AG20443 (cell line): ENCODE measurements at places on chromosomes 2 and 18.
A peak's percentile ranks its signal among the peaks of the same experiment; 100 is the strongest.

DNA sequence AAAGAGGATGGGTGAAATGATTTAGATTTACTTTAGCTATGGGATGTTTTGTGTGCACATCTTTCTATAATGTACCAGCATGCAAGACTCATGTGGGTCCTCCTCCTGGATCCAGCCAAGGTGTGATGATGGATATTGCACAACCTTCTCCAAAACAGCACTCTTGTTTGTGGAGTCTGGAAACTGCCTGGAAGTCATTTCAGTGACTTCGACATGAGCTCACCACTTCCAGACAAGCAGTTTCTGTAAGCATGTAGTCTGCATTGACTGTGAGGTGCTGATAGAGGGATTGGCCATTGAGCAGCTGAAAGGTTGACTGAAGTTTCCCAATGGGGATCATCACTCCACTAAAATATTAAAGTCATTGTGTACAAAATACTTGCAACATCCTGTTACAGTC, 154.0 kb downstream of the TRIB2 start:
- DNase-seq = no peak

DNA sequence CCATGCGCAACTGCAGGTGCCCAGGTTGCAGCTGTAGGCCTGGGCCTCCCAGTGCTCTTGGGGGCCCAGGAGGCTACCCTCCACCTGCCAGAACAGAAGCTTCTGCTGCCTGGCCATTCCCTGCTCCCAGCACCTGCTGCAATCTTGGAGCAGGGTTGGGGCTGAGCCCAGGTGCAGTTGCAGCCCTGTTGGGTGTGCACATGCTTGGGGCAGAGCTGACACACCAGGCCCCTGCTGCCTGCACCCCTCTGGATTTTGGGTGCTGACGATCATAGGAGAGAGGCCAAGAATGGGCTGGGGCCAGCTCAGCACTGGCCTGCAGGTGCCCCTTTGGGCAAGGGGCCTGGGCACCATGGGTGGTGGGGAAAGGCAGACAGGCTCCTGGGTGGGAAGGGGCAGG, 20.5 kb upstream of the SP140L start:
- DNase-seq = no peak

- no peak for DNase-seq
Measured at GRCh38 chr18:12531749-12532148, 124.0 kb downstream of the PRELID3A start.

DNA sequence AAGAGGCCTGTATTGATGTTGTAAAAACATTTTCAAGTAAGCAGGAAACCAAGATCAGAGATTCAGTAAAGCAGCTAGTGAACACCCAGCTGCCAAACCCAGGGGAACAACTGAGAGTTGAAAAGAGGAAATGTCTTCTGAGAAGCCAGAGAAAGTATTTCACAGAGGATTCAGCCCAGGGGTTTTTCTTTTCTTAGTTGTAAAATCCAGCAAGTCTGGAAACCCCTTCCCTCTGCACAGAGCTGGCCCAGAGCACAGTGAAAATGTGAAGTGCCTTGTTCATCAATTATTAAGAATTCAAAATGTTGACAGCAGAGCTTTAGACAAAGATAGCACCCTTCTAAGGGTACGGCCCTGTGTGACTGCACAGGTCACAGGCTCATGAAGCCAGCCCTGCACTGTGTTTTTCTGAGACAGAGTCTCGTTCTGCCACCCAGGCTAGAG, 28.4 kb downstream of the AFF3 start:
- DNase-seq = no peak

DNA sequence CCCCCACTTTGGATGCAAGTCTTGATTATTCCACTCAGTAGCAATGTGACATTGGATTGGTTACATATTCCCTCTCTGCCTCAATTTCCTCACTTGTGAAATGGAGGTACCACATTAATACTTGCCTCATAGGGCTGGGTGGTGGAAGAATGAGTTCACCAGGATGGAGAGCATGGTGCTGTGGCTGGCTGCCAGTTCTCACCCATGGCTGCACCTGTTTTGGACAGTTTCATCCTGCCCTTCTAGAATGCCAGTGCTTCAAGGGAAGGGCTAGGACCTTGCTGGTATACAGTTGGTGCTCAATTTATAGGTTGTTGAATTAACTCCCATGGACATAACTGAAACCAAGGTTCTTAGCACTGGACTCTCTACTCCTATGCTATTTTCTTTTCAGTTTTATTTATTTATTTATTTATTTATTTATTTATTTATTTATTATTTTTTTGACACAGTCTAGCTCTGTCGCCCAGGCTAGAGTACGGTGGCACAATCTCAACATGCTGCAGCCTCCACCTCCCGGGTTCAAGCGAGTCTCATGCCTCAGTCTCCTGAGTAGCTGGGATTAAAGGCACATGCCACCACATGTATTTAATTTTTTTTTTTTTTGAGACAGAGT, 5.3 kb upstream of the SH3RF3 start:
- DNase-seq = no peak

DNA sequence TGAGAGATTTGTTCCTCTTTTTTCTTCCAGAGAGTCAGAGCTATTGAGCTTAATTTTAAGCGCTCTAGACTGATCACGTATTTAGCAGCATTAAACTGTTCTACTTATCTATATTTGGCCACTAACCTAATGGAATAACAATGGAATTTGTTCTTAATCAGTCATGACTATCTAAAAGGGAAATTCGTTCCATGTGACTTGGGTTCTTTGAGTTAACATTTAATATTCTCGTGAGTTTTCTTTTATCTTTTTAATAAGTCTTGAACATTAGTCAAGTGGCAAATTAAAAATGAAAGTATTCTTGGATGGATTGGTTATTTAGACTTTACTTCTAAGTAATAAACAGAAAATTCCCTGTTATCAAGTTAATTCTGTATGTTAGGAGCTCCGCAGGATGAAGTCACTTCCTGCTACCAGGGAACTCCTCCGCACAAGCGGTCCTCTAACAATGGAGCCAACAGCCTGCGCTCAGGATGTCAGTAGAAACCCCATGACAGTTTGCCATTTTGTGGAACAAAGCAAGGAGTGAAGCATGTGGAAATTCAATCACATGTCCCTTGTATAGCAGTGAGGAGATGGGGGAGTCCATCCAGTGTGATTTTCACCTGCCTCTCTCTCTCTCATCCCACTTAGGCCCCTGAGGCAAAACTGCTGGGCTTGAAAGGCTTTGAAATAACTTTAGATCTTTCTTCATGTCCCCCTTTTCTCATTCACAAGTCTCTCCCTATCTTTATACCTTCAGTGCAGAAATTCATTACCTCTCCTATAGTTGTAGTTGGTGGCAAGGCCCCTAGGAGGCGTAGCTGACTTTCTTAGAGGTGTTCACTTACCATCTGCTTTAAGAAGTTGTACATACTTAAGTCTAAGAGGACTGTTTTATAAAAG, 138.1 kb downstream of the WDR7 start:
- DNase-seq = peak; percentile 9

DNA sequence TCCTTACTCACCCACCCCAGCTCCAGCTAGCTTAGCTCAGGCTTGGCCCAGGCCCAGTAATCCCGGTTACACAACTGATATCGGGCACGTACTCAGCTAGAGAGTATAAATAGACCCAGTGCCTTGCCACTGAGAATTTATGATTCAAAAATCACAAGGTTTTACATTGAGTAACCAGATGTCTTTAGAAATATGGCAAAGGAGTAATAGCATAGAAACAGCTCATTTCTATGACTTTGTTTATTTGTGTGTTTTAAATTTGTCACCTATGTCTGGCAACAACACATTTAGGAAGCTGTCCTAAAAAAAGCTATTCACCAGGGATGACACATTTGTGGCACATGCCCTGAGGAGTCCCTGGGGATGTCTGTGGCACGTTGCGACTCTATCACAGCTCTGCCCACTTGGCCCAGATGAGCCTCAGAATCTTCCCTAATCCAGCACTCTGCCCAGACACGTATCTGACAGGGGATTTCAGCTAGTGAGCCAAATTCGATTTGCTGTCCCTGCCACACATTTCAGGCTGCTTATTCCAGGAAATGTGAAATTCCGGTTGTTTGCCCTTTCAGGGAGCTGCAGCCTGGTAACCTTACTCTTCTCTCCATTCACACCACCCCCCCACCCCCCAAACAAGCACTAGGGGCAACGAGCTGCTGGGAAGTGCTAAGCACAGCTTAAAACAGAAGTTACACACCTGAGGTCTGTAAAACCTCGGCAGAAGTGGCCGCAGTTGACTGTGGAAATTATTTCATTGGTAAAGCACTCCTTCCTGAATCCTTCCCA, 85.4 kb upstream of the ZCCHC2 start:
- DNase-seq = peak; percentile 80

DNA sequence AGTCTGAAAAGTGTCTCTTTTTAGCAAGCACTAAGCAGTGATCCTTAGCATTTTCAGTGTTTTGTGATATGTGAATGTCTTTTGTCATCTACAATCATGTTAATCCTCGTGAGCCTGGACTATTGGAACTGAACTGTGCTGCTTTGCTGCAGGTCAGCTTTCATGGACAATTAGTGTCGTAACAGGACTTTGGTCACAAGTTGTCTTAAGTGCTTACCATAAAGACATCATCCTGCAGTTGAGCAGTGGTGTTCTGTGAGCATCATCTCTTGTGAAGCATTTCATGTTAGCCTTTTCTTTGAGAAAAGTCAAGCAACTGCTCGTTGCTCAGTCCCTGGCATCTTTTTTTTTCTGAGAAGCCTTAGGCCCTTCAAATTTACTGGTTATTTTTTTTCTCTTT, 135.9 kb downstream of the ZNF407 start:
- no peak for DNase-seq

GRCh38 chr2:159114835-159115234, 146.4 kb downstream of the TANC1 start:
- no peak for DNase-seq

DNA sequence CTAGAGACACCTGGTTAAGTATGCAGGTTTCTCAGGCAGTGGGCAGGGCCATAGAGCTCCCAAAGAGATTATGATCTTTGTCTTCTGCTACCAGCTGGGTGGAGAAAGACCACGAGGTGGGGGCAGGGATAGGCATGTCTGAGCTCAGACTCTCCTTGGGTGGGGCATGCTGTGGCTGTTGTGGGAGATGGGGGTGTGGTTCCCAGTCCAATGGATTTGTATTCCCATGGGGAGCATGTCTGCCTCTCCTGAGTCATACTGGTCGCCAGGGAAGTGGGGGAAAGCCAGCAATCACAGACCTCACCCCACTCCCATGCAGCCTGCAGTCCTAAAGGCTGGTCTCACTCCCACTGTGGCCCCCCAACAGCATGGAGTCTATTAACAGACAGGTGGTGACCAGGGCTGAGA, 31.4 kb upstream of the RHOB start:
- DNase-seq = no peak

- DNase-seq = peak; percentile 29
Measured at GRCh38 chr2:23523373-23524260, 138.6 kb downstream of the KLHL29 start.

DNA sequence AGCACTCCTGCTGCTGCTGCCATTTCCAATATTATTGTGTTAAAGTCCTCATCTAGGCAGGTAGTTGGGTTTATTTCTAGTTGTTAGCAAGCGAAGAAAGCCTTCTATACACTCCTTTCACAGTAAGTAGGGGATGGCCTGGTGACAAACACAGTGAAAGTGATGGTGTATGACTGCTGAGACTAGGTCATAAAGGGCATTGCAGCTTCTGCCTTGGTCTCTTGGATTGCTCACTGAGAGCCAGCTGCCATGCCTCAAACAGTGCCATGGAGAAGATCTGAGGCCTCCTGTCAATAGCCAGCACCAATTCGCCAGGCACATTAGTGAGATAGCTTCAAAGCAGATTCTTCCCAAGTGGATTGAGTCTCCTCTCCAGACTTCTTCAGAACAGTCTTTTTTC, 27.6 kb upstream of the MSTN start:
- no peak for DNase-seq

GRCh38 chr18:58682429-58683069, 11.3 kb downstream of the MALT1 start:
- DNase-seq = peak; percentile 59

DNA sequence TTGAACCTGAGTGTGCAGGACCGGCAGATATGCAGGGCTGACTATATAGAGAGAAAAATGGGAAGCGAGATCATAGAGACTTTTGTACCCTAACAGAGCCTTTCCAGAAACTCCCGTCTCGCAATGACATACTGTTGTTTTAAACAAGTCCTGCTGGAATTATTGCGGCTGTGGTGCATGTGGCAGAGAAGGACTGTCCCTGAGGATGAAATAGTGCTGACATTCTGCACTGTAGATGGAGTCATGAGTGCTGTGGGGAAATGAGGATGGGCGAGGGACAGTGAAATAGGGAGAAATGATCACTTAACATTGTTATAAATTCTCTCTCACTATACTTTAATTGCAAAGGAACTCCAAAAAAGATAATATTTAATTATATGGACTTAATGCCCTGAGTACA, 50.4 kb upstream of the KLHL14 start:
- no peak for DNase-seq

GRCh38 chr2:53987336-53987921, 16.6 kb upstream of the PSME4 start:
- DNase-seq = no peak

DNA sequence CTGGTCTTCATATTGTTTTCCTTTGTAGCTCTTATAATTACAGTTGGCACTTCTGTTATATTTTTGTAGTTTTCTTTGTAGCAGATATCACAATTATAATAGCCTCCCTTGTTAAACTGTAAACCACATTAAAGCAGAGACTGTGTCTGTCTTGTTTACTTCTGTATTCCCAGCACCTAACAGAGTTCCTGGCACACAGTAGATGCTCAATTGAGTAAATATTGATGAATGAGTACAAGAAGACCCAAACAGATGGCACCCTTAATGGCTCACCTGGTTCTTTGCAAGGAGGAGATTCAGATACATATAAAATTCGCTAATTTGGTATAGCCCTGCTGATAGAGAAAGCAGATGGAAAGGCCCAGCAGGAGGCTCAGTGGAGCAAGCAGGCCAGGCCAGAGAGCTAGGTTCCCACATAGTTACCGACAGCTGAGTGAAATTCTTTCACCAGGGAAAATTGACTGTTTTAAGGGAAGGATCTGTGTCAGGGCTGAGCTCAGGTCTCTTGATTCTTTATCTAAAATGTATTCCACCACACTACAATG, 120.1 kb downstream of the NUP35 start:
- DNase-seq = no peak
